ENCODE measurements at places on chromosomes 3 and 15. TPM values are rescaled to one million over a fixed set of nuclear protein-coding genes. Genes with fewer than 3 reads are reported as not detected.
A peak's percentile ranks its signal among the peaks of the same experiment; 100 is the strongest.

Gene KLHL40
- 241 TPM for total RNA-seq

Gene TJP1
- total RNA-seq: 32.6 TPM

Gene INKA1
- 2.4 TPM for total RNA-seq

Gene BLM
- 2.4 TPM for total RNA-seq

Gene CELF6
- 0.13 TPM for total RNA-seq

Gene NOX5
- total RNA-seq: 0.06 TPM

Gene IL20RB
- 0.71 TPM for total RNA-seq

Gene TMC3
- total RNA-seq: not detected

Gene SRPRB
- total RNA-seq: 41.2 TPM

Gene DPPA2
- total RNA-seq: not detected

Gene SPTBN5
- total RNA-seq: 0.15 TPM

Gene ISY1
- total RNA-seq: 25.9 TPM

GRCh38 chr15:80832686-80833085 lies 53.5 kb downstream of the CEMIP start:
- no peak for DNase-seq

DNA sequence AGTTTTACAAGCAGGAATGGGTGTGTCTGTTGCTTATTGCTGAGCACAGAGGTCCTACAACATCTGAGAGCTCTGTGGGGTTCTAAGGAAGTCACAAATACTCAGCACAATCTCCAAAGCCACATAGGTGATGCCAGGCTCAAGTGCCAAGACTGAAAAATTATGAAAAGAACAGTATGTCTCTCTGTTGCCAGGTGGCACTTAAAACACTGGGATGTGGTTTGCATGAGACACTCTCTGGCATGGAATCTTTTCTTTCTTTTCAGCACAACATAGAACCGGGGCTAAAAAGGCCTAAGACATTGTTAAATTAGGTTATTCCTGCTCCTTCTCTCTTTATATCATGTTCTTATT lies 127.3 kb upstream of the PRICKLE2 start:
- DNase-seq: no peak

GRCh38 chr15:99429681-99430081 lies 136.1 kb upstream of the MEF2A start:
- no peak for DNase-seq

- no peak for DNase-seq
These were observed 62.8 kb upstream of the CSPG4 start for GRCh38 chr15:75775296-75776064.

DNA sequence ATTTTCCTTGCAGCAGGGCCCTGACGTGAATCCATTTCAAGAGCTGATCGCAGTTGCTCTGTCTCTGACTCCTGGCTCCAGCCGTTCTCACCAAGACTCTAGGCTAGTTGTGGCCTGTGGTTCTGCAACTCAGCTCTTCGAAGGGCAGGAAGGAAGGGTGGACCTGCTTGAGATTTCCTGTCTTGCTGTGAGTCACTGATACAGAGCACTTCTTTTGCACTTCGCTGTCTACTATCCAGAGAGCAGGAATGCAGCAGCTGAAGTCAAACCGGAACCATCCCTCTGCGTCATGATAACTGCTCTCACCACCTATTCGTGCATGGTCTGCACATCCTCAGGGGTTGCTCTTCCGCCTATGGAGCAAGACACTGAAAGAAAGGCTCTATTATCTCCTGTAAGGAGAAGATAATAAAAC lies 59.7 kb downstream of the RAP2B start:
- DNase-seq: peak; percentile 53

- no peak for DNase-seq
These were observed 658.0 kb upstream of the DPPA4 start for GRCh38 chr3:109995377-109995776.

GRCh38 chr15:66733976-66734375 lies 31.9 kb downstream of the SMAD6 start:
- no peak for DNase-seq

DNA sequence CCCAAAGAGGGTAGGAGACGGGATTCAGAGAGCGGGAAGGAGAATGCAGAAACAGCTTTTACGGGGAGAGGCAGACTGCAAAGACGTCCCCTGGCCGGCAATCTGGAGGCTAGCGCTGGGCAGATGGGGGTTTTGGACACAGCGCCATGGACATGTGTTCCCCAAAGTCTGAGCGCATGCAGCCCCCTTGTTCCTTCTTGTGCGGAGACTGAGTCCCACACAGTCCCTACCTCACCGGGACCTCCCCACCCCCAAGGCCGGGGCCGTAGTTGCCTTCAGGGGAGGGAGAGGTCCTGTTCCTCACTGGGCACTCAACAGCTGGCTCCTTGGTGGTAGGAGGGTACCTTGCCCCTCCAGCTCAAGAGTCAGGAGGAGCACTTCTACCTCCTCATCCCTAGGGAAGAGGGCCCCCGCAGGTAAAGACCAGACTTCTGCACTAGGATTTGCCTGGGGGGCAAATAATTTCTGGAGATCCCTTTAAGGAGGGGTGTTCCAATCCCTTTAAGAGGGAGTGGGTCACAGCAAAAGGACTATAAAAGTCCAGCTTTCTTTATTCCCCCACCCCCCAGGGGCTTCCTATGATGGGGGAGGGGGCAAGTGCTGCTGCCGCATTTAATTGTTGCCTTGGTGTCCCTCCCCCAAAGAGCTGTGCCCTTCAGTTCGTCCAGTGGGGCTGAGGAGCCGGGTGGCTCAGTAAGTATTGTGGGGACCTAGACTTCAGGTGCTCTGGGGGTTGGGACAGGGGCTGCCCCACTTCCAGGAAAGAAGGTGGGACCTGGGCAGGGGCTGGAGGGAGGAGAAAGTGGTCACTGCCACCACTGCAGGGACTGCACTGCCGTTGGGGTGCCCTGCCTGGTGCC lies 3.6 kb upstream of the BAHD1 start:
- DNase-seq: no peak

- no peak for DNase-seq
These were observed 143.6 kb downstream of the RYR3 start for GRCh38 chr15:33454346-33454745.

- no peak for DNase-seq
These were observed 13.5 kb downstream of the PPM1M start for GRCh38 chr3:52259035-52259434.

DNA sequence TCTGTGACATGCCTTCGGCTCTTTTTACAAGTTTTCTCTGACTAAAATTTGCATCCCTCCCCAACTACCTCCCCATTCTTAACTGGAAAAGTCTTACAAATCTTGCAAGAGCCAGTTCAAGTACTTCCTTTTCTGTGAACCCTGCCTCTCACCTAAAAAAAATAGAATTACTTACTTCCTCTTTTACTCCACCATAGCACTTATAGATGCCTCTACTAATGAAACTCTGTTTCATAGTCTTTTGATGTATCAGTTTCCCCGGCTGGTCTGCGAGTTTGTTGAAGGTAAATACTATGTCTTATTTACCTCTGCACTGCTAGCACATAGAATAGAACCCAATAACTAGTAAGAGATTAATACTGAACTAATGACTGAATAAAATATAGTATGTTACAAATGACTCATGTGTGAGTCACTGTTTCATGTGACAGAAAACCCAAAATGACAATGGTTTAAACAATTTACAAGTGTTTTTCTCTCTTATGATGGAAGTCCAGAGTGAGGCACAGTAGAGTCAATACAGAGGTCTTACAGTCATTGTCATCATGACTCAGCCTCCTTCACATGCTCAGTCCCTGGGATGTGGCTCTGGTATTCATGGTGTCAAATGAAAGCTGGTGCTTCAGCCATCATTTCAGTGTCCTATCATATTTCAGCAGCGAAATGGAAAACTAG lies 393.5 kb downstream of the RSL24D1 start:
- no peak for DNase-seq

GRCh38 chr3:197520311-197521276 lies 35.2 kb downstream of the BDH1 start:
- no peak for DNase-seq

GRCh38 chr15:98035134-98035533 lies 74.6 kb downstream of the ARRDC4 start:
- DNase-seq: no peak

- no peak for DNase-seq
These were observed 185.7 kb downstream of the FHIT start for GRCh38 chr3:61065451-61066011.

DNA sequence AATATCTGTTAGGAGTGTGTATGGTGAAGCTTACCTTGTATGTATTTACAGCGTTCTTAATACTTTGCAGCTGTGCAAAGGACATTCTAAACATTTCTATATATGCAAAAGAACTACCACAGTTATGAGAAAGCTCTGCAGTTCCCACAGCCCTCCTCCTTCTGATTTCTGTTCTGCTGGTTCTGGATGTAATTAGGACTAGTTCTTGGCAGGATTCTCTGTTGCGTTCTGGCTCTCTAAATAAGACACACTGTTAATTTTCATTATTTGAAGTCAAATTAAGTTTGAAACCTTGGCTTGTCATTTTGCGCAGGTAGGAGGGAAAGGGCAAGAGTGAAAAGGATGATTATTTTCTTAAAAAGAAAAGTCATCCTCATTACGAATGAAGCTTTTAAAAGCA lies 76.4 kb downstream of the FNDC3B start:
- DNase-seq: no peak

DNA sequence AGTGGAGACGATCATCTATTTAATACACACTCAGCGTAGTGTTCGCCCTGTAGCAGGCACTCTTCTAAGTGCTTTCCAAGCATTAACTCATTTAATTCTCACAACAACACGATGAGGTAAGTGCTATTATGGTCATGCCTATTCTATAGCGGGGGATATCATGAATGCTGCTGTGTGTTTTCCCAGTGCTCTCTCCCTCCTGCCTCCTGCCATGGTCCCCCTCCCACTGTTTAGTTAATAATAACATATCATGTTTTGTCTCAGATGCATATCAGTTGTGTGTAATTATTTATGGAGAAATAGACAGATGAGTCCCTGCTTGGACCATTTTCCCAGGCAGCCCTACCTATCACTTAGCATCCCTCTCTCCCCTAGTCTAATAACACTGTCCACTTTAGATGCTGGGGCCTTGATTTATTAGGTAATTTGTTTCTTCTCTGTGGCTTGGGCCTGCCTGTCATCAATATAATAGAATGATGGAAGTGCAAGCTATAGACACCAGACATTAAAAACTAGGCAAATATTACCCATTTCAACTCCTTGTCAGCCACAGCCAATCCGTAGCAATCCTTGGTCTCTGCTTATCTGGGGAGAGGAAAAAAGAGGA lies 122.9 kb upstream of the TLE3 start:
- DNase-seq: no peak

DNA sequence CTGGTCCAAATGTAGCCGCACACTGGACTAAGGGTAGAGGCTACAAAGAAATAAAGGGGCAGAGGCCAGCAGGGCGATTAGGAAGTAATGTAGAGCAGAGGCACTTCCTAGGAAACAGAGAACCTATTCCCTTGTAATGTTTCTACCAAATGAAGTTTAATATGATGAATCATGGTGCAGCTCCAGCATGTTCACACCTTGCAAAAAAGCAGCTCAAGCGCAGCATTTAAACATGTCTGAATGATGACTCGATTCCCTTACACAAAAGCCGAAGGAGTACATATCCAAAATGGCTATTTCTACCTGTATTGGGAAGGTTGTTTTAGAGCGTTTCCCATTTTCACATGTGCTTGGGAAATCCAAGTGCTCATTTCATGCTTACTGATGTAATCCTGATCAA lies 204.8 kb downstream of the MECOM start:
- DNase-seq: no peak

DNA sequence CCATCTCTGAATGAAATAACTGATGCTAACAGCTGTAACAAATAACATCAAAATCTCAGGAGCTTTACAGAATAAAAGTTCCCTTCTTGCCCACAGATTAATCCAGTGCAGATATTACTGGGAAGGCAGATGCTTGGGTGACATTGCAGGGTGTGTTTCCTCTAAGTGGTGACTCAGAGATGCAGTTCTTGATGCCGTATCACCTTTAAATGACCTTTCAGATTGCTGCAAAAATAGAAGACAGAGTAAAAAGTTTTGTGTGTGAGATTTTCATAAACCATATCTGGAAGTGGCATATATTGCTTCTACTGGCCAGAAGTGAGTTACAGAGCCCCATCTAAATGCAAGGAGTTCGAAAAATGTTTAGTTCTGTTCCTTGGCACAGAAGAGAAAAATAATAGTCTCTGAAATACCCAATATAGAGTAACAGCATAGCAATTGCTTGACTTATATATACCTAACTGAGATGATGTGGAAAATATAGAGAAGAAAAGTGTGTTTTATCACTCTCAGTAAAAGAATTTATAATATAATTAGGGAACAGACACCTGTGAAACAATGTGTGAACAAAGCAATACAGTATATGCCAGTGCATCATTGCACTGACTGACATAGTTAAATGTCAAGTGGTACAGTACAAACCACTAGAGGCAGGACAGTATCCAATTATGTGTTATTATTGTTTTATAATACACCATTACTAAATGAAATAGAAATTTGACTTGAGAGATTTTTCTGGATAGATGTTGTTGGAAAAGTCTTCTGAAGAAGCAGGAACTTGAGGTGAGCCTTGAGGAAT lies 430.7 kb upstream of the CBLB start:
- DNase-seq: no peak

DNA sequence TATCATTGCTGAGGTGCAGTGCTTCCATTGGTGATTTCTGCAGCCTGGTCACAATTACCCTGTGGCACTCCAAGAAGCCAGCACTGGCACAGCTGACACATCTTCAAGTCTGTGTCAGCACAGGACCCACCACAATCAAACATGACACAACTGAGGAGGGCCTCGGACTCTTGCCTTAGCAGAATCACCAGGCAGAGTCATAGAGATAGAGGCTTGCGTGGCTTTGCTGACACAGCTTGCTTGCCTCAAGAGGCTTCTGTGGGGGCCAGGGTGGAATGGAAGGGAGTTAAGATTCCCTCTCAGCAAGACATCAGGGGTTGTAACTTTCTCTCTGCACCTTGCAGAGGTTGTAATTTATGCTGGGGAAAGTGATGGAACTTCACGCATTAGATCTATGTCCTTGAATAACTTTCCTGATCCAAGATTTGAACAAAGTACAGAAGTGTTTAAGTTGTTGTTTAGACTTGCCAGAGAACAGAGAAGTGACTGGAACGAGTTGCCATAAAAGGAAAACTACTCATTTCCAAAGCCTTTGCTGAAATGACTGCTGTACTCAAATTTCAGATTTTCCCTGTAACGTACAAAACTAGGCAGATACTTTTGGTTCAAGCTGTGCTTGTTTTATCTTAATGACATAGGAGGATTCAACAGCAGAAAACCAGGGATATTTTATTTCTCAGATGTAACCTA lies 170.7 kb downstream of the DIPK2A start:
- DNase-seq: no peak

DNA sequence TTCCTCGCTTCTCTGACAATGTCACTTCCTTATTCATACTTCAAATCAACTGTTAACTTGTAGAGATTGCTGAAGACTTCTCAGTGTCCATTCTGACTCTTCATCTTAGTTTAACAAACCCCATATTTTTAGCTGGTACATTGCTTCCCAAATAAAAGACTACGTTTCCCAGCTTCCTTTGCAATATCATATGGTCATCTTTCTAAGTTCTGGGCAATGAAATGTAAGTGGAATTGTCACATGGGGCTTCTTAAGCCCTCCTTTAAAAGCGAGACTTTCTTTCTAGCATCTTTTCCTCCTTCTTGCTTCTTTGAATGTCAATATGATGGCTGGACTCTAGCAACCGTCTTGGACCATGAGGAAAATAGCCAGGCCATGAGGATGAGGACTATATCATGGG lies 239.0 kb downstream of the ZNF621 start:
- DNase-seq: no peak

- no peak for DNase-seq
These were observed 20.0 kb downstream of the GPD1L start for GRCh38 chr3:32126305-32127015.

All from psoas muscle (tissue), 8 donors.